ENCODE measurements at places on chromosomes 5 and 9. TPM values are rescaled to one million over a fixed set of nuclear protein-coding genes. Genes with fewer than 3 reads are reported as not detected.
A peak's percentile ranks its signal among the peaks of the same experiment; 100 is the strongest.

DNA sequence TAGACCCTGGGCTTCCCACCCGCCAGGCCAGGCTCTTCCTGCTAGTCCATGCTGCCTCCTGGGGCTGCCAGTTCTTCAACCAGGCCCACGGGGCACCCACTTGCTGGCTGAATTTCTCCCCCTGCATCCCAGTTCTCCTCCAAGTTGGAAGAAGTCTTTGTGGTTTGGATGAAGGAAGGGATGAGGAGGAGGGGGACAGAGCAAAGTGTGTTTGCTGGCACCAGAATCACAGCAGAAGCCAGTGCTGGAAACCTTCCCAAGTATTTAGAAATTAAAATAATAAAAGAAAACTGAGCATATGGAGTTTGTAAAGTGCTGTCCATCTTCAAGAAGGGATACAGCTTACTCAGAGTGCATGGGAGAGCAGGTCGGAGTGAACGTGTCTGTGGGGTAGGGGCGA lies 19.4 kb upstream of the UNC5A start:
- no peak for DNase-seq

- DNase-seq, result no peak
Measured at GRCh38 chr9:106653213-106653612, 209.8 kb upstream of the ZNF462 start.

PLAC8L1 gene
- total RNA-seq, result not detected

DNA sequence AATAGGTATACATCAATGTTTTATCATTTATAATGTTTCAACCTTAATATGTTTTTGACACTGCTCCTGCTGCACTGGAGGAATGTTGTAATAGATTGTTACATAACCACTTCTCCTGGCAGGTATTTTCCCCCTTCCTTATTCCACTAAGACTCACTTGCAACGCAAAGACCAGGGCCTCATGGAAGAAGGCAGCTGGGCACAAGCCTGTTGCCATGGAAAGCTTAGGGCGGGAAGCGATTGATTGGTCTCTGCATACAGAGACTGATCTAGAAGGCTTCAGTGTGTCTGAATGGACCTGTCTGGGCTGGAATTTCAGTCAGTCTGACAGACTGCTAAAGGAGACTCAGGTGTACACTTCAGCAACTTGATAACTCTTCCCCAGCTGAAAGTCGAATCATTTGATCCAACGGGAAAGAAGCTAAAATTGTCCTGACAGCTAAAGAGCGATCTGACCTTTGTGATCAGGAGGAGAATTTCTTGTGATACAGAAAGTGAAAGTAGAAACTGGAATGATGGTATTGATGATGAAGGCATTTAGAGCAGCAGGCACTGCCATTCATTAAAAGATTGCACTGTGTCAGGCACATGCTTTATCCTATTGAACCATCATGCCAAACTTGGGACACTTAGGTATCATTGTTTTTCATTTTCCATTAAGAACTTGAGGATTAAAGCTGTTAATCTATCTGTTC lies 65.1 kb downstream of the GRIA1 start:
- DNase-seq, result no peak

DNA sequence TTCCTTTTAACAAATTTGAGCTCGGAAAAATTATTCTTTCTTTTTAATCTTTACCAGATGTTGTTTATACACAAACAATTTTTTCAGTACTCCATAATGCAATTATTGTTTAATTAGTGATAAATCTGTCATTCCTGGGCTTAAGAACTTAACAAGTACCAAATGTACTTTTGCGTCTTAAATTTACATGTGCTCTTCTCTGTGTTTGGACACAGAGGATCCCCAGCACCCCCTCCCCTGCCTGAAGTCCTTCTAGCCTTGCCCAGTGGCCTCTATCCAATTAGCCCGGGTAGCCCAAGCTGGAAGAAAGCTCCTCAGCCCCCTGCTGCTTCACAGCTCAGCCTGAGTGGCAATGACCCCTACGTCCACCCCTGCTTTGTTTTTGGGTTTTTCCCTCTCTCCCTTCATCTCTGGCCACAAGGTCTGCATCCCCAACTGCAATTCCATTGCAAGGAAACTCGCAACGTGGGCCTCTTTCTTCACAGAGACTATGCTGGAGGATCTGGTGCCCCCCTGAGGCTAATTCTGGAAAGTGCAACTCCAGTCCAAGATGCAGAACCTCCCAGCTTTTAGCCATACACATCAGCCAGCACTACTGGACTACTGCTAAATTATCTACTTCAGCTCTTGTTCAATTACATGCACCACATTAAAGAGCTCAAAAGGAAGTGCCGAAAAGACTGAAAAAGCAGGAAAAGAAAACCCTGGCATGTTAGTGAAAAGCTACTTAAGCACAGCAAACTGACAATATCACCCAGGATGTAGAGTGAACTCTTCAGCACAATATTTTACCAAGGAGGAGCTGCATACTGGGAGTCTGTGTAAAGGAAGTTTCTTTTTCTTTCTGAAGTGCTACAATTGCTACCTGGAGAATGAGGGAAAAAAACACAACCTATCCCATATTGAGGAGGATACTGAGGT lies 186.2 kb downstream of the FANCC start:
- DNase-seq, result no peak

DNA sequence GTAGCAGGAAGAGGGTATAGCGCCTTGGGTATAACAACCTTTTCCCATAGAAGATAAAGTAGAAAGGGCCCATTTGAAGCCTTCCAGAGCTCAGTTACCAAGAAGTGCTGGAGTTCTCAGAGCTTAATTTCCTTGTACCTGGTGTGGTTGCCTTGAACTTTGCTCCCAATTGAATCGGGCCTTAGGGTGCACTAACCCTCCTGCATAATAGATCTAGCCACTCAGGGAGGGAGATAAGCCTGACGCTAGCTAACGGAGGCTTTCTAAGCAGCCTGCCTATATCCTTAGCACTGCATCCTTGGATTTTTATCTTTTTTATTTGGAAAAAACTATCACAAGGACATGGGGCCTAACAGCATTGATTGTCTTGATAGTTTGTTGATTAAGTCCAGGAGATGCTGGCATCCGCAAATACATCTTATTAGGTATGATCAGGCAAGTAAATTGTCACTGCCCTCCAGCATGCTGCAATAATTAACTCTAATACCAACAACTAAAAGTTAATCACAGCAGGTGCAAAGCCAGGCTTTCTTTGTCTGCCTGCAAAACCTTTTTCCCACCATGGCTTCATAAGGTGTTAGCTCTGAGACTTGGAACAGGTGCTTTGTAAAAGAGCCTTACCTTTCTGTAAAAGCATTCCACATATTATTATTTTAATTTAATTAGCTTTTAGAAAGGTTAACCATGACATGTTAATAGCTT lies 199.4 kb downstream of the SREK1 start:
- no peak for DNase-seq

HAVCR2 gene
- total RNA-seq, result 16.1 TPM

DNA sequence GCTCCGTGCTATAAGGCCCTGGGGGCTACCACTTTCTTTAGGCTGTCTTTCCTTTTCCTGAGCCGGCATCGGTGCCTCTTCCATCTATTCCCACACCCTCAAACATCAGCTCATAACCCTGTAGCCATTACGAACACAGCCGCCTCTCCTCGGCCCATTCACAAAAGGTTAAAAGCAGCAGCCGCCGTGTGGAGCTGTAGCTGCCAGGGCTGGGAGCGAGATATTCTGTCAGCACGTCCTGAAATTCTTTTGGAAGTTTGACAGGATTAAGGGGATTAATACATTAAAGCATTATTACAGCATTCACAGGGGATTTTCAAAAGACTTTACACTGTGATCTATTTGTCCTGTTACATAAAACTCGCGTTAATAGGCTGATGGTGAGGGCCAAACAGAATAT lies 428.2 kb downstream of the CDK5RAP2 start:
- no peak for DNase-seq

- peak; percentile 84 for DNase-seq
Measured at GRCh38 chr5:16178745-16179372, 732 bp downstream of the MARCHF11 start.

DNA sequence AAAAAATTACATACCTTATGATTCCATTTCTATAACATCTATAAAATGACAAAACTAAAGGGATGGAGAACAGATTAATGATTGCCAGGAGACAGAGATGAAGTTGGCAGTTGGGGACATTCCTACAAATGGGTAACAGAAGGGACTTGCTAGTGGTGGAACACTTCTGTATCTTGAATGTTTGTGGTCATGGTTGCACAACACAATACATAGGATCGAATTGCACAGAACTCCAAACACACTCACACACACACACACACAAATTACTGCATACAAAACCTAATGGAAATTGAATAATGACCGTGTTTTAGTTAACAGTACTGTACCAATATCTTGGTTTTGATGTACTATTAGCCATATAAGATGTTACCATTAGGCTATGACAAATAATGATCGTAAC lies 330.7 kb upstream of the POU5F2 start:
- DNase-seq, result no peak

CDC20B gene
- not detected for total RNA-seq

EFCAB9 gene
- not detected for total RNA-seq

DNA sequence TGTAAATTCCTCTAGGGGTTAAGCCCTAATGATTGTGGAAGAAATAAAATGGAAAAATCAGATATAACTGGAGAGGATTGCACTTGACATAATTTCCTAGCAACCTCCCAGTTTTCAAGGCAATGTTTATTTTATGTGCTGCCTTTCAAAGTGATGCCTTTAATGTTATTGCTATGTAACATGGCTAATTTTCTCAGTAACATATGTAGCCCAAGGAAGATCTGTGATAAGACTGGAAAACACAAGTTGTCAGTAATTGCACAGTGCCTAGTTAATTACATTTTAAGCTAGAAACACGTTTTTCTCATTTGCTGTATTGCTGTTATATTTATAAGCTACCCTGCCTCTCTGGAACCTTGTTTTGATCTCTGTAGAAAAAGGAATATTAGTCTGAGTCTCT lies 49.2 kb upstream of the KCNN2 start:
- no peak for DNase-seq

- no peak for DNase-seq
Measured at GRCh38 chr5:127805448-127805847, 102.3 kb downstream of the CCDC192 start.

DNA sequence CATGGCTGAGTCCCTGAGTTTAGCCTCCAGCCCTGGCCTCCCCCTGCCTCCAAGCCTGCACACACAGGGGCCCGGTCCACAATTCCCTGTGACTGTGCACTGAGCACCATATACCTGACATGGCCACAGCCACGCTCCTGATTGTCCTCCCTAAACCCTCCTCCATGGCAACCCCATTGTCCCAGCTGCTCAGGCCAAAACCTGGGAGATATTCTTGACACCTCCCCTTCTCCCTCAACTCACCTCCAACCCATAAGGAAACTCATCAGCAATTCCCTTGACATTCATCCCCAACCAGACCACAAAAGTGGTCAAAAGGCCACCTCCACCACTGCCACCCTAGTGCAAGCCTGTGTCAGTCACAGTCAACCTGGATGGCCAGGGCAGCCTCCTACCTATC lies 107.5 kb upstream of the MVB12B start:
- no peak for DNase-seq

PCDHGA3 gene
- total RNA-seq, result 3.0 TPM

DNA sequence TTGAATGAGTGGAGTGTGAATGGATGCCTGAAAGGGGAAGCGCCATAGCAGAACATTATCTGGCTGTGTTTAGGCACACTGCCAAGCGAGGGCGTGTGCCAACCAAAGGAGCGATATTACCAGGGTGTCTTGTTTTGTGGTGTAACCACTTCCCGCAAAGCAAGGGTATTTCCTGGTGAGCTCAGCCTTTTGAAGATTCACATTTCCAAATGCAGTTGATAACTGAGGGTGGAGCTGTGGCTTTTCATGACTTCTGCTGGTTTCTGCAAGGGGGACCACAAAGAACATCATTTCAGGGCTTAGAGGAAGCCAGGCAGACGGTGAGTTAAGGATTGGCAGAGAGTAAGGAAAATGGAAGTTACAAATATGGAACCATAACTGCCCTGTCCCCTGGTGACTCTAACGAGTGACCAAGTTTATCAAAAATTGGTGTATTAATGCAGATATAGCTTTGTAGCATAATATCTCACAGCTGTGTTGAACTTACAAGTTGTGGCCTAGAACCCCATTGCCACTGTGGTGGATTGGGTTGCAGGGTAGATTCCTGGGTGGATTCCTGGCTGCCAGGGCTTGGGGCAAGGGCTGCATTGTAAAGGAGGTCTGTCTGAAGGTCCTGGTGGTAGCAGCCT lies 71.4 kb downstream of the RALGPS1 start:
- peak; percentile 87 for DNase-seq

SLCO6A1 gene
- total RNA-seq, result not detected

TXN gene
- 132 TPM for total RNA-seq

DNA sequence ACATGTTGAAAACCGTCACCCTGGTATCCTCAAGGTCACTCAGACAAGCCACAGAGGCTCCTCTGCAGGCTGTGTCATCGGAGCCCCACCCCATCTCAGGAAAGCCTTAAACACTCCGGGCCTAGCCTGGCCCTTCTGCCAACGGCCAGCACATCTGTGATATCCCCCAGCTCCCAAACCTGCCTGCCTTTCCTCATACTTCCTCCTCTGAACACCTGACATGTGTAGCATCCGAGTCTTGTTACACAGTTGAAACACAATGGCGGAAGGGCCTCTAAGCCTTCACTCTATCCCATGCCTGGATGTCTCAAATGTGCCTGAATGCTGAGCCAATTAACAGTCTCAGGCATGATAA lies 32.9 kb upstream of the TGFBR1 start:
- no peak for DNase-seq

GRCh38 chr5:117813850-117814249 lies 1174.5 kb downstream of the DTWD2 start:
- DNase-seq, result no peak

DNA sequence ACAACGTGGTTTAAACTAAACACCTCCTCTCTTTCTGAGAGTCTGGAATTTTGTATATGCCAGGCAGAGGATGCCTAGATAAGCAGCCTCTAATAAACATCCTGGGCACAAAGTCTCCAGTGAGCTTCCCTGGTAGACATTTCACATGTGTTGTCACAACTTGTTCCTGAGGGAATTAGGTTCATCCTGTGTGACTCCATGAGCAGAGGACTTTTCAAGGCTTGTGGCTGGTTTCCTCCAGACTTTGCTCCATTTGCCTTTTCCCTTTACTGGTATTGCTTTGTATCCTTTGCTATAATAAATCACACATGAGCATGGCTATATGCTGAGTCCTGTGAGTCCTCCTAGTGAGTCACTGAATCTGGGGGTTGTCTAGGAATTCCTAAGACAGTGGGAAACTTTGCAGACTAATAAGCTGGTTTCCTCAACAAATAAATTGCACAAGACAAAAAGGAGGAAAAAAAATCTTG lies 77.4 kb downstream of the NR2F1-AS1 start:
- no peak for DNase-seq

GRCh38 chr5:88244686-88245085 lies 24.0 kb downstream of the TMEM161B start:
- DNase-seq, result no peak

DNA sequence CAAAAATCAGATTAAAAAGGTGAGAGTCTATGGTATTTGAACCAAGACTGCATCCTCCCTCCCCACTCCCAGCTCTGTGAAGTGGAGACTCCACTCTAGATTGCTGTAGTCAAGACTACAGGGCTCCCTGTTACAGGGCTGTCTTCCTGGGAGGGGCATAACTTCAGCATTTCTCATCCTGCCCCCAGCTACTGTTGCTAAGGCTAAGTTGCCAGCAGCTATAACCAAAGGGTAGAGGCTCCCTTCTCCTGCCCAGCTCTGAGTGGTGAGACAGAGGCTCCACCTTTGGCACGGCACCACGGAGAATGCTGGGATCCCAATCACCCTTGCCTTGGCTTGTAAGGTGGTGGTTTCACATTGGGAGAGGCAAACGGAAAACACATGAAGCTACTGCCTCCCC lies 39.2 kb upstream of the GCNT4 start:
- DNase-seq, result no peak
